ENCODE measurements at places on chromosomes 6 and 20. TPM values are rescaled to one million over a fixed set of nuclear protein-coding genes. Genes with fewer than 3 reads are reported as not detected.

Gene KCNQ5
- 89.7 TPM for total RNA-seq

- peak; percentile 26 for DNase-seq
These were observed 24.0 kb downstream of the CMTR1 start for GRCh38 chr6:37456816-37457560.

GRCh38 chr6:815348-815738 lies 122.4 kb upstream of the EXOC2 start:
- DNase-seq: no peak

Gene METTL24
- not detected for total RNA-seq

GRCh38 chr20:58877050-58877975 lies 24.8 kb downstream of the GNAS start:
- no peak for DNase-seq

DNA sequence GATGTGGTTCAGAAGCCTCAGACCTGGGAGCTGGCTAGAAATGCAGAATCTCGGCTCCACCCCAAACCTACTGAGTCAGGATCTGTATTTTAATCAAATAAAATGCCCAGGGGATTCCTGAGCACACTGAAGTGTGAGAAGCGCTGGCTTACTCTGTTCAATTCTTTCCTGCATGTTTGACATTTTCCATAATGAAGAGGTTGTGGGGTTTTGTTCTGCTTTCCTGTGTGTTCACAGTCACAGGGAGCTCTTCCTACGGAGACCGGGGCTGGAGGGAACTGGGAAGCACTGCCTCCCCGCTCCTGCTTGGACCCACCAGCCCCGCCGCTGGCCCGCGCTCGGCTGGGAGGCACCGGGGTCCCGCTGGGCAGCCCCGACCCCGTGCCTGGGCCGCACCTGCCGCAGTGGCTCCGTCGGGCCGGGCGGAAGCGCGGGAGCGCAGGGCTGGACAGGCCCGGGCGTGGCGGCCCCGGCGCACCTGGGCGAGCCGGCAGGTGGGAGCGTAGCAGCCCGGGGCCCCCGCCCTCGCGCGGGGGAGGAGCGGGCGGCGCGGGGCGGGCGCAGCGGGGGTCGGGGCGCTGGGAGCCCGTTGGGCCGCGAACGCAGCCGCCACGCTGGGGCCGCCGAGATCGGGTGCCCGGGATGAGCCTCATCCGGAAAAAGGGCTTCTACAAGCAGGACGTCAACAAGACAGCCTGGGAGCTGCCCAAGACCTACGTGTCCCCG lies at the start of gene MAPK13:
Gene MAPK13, plus strand, starts transcription at position 573 of the 726 bp plus-strand sequence. Its CDS starts 70 bp downstream, at position 643.
- DNase-seq: no peak

- DNase-seq: no peak
These were observed 155.1 kb upstream of the MMS22L start for GRCh38 chr6:97438011-97438671.

DNA sequence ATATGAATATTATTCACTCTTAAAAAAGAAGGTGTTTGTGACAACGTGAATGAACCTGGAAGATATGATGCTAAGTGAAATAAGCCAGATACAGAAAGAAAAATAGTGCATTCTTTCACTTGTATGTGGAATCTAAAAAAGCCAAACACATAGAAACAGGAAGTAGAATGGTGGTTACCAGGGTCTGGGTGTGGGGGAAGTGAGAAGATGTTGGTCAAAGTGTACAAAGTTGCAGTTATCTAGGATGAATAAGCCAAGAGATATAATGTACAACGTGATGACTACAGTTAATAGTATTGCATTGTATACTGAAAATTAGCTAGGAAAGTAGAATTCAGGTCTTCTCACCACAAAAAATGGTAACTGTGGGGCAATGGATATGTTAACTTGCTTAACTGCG lies 151.1 kb upstream of the HCRTR2 start:
- DNase-seq: no peak

Gene SPINT3
- not detected for total RNA-seq

DNA sequence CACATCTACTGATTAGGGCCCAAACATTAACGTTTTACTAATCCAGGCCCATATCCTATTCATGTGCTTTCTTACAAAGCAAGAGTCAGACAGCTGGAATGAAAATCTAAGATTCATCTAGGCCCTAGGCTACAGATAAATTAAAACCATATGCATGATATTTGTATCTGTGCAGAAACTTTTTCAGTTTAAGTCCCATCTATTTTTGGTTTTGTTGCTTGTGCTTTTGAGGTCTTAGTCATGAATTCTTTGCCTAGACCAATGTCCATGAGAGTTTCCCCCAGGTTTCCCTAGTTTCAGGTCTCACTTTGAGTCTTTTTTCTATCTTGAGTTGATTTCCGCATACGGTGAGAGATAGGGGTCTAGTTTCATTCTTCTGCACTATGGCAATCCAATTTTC lies 20.2 kb downstream of the ADNP start:
- no peak for DNase-seq

DNA sequence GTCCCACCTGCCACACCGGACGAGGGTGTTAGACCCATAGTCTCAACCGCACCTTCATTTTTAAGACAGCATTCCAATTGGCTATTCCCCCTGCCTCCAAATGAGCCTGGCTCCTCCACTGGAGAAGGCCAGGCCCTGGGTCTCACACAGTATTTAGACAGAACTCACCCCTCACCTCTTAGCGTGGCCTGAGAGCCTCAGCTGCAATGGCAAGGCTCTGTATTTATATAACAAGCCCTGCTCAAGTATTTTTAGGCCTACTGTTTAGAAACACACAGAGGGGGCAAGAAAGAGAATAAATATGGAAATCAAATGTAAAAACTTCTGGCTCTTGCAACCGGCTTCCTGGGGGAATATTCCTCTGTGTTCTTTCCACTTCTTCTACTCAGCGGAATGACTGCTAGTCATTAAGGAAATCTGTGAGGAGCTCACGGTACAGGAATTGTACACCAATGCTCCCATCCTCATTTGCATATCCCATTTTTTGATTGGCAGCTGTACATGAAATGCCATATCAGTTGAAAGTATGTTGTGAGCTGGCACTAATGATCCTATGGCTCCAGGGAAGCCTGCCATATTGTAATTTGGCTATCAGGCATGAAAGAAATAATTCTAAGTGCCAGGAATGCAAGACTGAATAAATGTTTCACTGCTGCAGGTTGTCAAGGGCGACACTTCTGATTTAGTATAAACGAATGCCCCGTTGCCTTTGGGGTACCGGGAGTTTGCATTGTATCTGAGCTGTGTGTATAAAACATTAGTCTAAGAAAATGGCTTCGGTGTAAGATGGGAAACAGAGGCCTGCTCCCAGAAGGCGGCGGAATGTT lies 207.5 kb downstream of the ZNF217 start:
- no peak for DNase-seq

DNA sequence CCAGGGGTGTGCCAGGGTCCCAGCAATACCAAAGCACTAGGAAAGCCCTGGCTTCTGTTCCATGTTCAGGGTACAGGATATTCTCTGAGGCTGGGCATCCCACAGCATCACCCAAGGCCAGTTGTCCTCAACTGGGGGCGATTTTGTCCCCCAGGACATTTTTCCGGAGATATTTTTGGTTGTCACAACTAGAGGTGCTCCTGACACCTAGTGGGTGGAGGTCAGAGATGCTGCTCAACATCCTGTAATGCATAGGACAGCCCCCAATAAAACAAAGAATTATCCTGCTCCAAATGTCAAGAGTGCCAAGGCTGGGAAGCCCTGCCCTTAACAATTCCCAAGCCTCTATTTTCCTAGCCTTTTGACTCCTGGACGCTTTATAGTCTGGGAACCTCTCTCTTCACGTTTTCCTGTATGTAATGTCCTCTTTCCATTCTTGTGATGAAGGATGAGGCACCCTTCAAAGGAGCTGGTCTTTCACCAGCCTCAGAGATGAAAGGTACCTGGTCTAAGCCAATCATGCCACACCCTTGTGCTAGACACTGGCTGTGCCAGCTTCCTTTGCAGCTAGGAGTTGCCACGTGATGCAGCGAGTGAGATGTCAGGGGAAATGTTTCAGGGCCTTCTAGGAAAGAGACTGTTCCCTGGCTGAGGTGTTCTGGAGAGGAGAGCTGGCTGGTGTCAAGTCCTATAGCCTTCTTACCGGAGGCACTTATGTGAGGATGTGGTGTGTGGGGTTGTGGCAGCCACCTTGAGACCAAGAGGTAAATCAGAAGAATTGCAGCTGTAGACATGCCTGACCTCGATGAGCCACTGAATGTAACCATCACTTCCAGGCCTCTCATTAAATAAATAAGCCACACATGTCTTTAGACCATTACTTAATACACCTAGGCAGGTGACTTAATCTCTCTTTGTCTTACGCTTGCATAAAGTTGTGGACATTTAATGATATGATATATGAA lies 23.4 kb upstream of the KCNG1 start:
- no peak for DNase-seq

Gene BEND3
- total RNA-seq: 1.6 TPM

GRCh38 chr6:144055121-144055931 lies 40.0 kb downstream of the SF3B5 start:
- no peak for DNase-seq

DNA sequence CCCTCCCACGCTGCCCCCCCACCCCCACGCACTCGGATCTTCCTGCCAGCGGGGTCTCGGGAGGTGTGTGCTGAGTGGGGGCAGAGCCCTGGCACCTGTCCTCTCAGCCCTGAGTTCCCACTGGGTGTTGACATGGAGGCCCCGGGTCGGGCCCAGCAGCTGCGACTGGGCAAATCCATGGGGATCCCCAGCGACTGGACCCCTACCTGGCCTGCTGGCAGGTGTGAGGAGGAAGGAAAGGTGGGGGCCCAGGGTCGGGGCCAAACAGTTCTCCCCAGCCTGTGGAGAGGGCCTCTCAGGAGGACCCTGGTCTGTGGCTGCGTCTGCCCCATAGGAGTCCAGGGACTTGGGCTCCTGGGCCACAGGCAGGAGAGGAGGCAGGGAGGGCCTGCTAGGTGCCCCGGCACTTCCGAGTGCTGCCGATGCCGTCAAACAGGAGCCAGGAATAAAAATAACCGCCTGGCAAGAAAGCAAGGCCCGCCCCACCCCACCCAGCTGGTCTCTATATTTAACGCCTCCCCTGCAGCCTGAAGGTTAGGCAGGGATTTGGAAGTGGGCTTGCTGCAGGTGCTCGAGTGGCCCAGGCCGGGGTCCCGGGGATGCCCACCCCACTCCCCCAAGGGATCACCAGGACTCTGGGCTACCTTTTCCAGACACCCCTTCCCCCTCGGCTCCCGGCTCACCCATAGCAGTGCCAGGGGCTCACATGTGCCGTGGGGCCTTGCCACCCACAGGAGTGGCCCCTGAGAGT lies 1.4 kb upstream of the EEF1A2 start:
- DNase-seq: peak; percentile 83

Gene NHSL1
- total RNA-seq: 1.4 TPM

DNA sequence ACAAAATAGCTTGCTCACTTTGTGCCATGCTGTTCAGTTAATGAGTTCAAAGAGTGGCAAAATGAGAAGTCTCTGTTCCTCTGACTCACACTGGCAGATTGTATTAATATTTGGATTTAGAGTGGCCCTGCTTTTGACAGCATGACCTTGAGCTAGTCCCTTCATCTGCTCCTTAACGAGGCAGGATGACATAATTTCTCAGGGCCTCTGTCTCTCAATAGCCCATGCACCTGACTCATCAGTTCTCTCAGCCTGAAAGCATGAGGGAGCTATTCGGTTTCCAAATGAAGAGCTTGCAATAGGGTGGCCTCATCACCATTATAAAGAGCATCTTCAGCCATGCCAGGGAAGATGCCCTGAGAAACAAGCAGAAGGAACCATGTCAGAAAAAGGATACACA lies 38.2 kb downstream of the CAP2 start:
- DNase-seq: no peak

DNA sequence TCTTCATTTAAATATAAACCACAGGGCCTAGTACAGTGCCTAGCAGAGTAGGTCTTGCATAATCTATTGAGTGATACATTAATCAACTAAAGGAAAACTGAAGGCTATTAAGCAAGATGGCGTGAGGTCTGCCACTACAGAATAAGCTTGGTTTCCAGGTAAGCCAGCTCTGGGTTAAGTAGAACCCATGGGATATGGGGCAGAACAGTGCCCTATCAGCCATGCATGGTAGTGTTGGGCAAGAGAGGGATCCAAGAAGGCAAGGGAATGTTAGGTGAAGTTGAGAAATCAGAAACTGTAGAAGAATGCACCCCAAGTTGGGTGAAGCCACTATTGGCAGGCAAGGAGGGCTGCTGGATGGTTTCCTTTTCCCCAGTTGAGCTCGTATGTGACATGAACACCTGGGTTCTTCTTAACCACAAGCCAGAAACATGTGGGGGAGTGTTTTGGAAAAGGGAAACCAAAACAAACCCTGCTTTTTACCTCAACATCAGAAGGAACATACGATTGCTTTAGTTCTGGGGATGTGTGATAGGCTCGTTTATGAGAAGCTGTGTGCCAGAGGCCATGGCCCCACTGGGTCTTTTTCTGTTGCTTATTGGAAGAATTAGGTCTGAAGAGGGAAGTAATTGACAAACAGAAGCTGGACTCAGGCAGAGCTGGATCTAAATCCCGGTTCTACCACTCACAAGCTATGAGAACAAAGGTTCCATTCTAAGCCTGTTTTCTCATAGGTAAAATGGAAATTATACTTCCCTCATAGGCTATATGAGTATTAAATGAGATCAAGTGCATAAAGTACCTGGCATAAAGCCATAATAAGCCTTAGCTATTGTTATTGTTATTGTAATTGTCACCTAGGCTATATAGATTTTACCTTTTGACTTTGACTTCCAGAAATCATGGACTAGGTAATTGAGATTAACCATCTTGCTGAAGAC lies 33.5 kb downstream of the NEDD9 start:
- DNase-seq: no peak

Gene MYLK4
- 1.4 TPM for total RNA-seq

- DNase-seq: no peak
These were observed 647.9 kb upstream of the AGPAT4 start for GRCh38 chr6:161921602-161922395.

Gene TPX2
- total RNA-seq: 1.1 TPM

GRCh38 chr6:46954837-46955451 lies 33.2 kb upstream of the ADGRF5 start:
- no peak for DNase-seq

Gene SAPCD1
- total RNA-seq: not detected

- no peak for DNase-seq
These were observed 59.9 kb downstream of the SLC22A2 start for GRCh38 chr6:160198606-160199211.

GRCh38 chr20:3168079-3168828 lies 5.1 kb downstream of the LZTS3 start:
- DNase-seq: no peak

GRCh38 chr6:2480267-2480966 lies 235.0 kb upstream of the GMDS start:
- DNase-seq: no peak

Gene ECI2
- total RNA-seq: 77.3 TPM
